ENCODE measurements at places on chromosomes 3 and 15.

DNA sequence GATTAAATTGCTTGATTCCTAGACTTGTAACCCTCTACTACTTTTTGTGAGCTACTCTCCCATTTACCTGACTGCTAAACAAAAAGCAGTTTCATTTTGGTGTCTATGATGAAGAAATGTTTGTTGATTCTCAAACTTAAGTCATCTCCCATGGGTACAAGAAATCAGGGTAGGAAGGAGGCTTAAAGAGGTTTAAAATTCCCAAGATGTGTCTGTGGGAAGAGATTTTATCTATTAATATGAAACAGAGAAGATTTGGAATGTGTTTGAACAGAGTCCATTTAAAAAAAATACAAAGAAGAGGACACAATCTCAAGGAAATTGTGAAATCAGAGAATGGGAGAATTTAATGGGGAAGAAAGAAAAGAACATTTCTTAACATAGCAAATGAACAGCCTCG is 14.8 kb downstream of the P3H2 start:
- DNase-seq = no peak

DNA sequence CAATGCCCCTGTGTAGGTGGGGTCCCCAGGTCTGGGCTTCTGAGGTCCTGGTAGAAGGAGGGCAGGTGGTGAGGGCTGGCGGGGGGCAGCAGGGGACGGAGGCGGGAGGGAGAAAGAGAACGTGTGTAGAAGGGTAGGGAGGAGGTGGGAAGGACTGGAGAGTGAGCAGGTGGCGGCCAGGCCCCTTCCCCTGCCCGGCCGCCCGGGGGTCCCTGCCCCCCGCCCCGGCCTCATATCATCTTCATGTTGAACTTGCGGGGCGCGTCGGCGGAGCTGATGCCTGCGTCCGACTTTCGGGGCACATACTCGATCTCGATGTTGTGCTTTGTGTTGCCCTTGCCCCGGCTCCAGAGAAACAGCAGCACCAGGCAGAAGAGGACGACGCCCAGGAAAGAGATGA is 18.9 kb downstream of the LINGO1 start:
- DNase-seq = no peak

DNA sequence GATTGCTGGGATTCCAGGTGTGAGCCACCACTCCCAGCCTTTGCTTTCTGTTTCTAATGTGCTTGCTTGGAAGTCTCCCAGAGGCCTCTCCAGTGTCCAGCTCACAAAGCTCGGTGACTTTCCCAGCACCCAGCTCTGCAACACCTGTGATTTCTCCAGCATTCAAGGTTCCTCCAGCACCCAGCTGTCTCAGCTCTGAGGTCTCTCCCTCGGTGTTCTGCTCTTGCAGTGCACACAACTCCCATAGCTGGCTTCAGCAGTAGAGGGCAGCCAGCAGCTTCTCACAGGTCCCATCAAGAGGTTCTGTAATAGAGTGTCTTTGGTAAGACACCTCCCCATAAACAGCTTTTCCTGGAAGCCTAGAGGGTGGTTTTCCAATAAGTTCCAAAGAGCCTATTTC is 75.1 kb downstream of the GRM7 start:
- no peak for DNase-seq

DNA sequence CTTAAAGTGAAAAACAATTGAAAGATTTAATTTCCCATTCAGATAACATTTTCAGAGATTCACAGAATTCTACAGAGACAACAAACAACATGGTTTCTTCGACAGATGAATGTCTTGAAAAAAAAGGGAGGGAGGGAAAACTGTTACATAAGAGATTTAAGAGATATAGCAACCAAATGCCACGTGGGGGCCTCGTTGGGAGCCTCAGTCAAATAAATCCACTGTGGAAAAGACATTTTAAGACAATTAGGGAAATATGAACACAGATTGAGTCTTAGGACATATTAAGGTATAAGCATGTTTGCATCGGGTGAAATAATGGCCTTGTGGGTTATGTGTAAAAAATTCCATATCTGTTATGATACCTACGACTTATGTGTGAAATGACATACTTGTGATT is 5.0 kb upstream of the PRRT3 start:
- DNase-seq = no peak

DNA sequence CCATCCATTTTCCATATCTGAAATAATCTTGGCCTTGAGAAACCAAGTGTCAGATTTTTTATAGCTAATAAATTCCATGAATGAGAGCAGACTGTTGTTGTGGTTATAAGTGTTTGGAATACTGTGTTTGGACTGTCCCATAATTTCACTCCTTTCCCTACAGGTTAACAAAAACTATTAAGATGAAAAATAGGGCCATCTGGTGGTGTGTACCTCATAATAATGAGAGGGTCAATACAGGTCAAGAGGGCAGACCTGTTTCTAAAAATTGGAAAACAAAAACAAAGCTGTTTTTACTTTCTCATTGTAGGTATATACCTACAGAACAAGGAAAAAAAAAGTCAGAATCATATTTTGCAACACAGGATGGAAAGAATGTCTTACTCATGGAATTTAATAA is 553.8 kb upstream of the SGO1 start:
- no peak for DNase-seq

GRCh38 chr3:66582721-66583423 is 82.0 kb upstream of the LRIG1 start:
- DNase-seq = no peak

DNA sequence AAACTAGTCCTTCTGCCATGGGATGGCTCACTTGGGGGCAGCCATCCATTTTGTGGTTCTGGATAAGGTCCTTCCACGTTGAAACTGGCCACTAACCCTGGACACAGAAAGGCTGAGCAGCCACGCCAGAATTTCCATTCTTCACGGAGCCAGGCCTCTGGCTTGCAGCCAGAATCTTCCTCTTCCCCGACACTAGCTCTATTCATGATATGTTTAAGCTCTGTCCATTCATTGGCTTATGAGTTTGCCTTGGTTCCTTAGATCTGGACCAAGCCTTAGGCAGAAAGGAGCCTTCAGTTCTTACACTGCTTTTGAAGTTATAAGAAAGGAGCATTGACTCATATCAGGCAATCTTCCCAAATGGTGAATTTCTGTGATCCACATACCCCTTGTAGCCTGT is 288.4 kb upstream of the GOLGA6L4 start:
- DNase-seq = no peak

DNA sequence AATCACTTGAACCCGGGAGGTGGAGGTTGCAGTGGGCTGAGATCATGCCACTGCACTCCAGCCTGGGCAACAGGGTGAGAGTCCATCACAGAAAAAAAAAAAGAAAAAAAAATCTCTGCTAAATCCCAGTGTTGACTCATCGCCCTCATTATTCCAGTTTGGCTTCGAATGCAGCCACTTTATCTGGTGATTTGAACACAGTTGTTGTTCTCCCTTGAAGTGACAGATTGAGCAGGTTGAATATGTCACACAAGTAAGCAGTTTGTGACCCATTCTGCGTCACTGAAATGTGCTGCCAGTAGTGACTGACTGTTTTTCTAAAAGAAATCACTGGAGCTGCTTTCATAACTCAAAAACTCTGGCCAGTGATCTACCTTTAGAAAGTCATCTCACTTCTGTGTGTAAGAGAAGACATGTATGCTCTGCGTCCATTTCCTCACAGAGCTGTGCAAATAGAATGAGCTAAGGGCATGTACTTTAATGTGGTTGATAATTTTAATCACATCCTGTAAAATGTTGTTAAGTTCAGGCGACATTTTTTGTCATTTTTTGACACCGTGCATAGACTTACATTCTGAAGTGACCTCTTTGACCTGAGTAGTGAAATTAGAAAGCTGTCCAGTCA is 12.5 kb downstream of the DOCK3 start:
- DNase-seq = no peak

DNA sequence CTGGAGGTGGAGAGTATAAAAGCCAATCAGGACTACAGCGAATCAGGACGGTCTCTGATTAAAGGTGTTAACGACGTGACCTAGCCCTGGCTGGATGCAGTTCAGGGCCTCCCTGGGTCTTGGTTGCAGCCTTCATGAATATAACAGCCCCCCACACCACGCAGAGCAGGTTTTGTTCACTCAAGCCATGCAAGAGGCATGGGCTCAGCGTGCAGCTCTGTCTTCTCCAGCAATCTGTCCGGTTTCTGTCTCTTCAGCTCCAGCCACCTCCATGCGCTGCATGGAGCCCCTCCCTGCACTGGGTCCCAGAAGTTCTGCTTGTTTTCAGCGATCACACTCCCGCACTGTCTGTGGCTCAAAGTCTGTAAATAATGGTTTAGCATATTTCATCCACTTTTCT is 57.1 kb upstream of the CHRNA7 start:
- no peak for DNase-seq

DNA sequence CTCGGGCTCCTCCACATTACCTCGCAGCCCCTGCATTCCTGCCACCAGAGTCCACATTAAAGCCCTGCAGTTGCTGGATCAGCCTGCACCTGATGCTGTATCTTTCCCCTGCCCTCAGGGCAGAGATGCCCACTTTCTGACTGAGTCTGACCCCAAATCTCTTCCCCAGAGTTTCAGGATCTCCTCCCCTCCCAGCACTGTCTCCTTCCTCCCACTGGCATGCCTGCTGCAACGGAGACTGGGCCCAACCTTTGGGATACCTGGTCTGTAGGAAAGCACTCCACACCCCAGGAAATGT is 20.6 kb upstream of the GP9 start:
- no peak for DNase-seq

GRCh38 chr3:47711596-47711995 is 70.1 kb downstream of the SMARCC1 start:
- no peak for DNase-seq

- DNase-seq = no peak
These were observed 1068.0 kb upstream of the CADM2 start for GRCh38 chr3:83890763-83891135.

DNA sequence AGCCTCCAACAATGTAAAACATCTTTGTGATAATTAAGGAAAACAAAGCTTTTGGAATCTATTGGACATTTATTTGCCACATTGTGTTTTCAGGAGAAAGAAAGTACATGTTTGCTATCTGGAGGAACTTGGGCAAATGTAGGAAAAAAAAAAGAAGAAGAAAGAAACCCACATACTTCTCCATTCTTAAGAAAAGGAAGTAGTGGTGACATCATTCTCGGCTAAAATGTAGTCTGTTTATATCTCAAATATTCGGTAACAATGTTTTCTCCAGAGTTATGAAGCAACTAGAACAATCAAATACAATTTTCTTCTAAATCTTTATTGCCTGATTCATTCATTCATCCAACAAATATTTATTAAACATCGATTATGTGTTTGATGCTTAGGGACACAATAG is 2.3 kb upstream of the TGFBR2 start:
- DNase-seq = no peak

DNA sequence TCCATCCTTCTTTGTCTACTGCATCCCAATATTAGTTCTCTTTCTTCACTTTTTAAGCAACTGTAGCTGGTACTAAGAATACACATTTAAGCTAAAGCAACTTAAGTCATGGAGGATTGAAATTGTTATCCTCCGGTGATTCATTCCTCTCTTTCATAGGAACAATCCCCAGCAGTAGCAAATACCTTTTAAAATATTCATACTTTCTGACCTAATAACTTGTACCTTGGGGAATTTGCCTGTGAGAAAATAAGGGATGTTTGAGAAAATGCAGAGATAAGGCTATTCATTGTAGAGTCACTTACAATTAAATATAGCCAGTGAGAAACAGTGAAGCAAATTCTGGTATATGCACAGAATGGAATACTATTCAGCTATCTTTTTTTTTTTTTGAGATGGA is 66.0 kb downstream of the VPS13C start:
- no peak for DNase-seq

Measured in NT2/D1 (cell line).